ENCODE measurements at places on chromosomes 7 and 10.
A peak's percentile ranks its signal among the peaks of the same experiment; 100 is the strongest.

GRCh38 chr7:30987178-30987577 lies 23.4 kb downstream of the GHRHR start:
- no peak for DNase-seq

- DNase-seq = no peak
Measured at GRCh38 chr7:99728615-99729014, 6.4 kb downstream of the CYP3A7 start.

DNA sequence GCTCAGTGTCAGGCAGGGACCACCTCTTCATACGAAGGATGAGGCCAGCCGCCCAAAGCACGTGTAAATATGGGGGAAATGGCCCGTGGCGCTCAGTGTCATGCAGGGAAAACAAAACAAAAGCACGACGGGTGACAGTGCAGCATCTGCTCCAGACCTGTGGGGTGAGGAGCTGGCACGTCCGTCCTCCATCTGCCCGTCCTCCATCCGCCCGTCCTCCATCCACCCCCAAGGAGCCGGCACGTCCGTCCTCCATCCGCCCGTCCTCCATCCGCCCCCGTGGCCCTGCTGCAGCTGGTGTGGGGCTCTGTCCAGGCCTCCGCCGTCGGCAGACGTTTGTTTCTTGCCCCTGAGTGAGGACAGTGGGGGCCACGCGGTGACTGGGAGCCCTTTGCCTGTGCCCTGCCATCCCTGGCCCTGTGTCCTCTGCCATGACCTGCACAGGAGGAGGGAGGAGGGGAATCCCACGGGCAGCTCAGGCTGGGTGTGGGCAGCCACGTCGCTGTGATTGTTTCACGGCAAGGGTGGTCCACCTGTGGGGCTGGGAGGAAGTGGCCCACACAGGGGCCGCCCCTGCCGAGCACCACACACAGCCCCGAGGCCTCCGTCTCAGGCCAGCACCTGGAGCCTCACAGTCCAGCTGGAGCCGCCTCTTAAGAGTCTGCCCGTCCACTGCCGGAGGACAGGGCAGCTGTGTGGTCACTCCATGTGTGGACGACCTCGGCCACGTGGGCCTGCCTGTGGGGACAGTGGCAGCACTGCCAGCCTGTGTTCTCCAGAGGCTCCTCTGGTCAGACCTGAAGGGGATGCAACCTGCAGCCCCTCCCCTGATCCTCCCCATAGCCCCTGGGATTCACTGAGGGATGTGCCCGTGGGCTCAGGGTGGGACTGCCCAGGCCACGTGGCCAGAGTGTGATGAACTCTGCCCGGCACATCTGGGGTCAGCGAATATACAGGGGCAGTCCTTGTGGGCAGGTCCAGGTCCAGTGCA lies 38.2 kb upstream of the DPYSL4 start:
- DNase-seq = no peak

- peak; percentile 88 for DNase-seq
Measured at GRCh38 chr7:107966711-107967110, 36.2 kb downstream of the LAMB1 start.

DNA sequence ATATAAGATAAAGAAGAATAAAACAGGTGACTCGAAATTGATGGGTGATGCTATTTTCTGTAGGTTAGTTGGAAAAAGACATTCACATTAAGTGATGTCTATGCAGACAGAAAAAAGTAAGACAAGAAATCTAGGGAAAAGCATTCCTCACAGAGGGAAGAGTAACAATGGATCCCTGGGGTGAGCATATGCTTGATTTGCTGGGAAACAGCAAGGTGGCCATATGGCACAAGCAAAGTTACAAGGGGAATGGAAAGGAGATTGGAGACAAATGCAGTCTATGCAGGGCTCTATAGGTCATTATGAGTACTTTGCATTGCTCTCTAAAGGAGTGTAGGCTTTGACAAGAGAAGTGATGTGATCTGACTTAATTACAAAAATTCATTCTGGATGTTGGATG lies 90.9 kb upstream of the ZNF804B start:
- no peak for DNase-seq

DNA sequence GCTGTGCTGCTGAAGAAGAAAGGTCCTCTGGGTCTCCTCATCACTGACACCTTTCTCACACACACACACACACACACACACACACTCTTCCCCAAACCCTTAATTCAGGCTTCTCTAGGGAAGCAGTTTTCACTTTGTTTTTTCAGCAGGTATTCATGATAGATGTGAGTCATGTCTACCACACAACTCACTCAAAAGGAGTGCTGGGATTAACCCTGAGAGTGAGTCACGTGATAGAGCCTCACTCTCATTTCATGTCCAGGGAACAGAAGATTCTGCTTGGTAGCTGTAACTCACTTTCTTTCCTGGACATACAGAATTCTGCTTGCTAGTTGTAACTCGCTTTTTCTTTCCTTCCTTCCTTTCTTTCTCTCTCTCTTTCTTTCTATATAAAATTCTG lies 45.4 kb downstream of the VIM start:
- DNase-seq = peak; percentile 62

GRCh38 chr7:27478084-27478483 lies 184.6 kb downstream of the HIBADH start:
- no peak for DNase-seq

GRCh38 chr10:72089618-72090017 lies 1.3 kb upstream of the SPOCK2 start:
- DNase-seq = no peak

DNA sequence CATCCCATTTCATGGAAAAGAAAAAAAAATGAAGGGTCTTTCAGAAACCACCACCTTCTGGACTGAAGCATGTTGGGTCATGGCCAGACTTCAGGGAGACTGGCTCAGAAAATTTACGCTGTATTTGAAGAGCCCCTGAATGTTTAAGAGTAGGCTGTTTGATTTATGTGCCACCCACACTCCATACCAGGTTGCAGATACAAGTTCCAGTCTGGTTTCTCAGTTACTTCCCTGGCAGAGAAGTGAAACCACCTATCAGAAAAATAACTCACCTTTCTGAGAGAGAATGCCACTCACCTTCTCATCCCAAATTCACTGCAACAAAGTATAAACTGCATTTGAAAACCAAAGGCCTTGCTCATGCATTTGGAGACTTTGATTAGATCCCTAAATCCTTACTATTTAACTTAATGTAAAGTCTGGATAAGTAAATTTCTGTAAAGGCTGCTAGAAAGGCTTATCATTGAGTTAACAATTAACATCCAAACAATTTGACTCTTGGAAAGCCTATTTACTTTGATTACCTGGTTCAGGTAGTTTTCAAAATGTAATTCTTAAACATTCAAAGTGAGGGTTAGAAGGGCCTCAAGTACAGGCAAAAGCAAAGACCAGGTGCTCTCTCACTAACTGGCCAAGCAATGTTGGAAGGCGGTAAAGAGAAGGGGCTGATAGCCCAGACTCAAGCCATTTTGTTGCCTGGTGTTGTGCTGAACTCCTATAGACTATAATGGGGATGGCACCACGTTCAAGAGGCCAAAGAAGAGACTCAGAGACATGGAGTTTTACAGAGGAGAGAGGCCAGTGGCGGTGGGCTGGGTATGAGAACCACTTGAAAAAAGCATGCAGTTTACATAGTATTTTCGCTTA lies 12.8 kb upstream of the ADD3 start:
- DNase-seq = no peak

DNA sequence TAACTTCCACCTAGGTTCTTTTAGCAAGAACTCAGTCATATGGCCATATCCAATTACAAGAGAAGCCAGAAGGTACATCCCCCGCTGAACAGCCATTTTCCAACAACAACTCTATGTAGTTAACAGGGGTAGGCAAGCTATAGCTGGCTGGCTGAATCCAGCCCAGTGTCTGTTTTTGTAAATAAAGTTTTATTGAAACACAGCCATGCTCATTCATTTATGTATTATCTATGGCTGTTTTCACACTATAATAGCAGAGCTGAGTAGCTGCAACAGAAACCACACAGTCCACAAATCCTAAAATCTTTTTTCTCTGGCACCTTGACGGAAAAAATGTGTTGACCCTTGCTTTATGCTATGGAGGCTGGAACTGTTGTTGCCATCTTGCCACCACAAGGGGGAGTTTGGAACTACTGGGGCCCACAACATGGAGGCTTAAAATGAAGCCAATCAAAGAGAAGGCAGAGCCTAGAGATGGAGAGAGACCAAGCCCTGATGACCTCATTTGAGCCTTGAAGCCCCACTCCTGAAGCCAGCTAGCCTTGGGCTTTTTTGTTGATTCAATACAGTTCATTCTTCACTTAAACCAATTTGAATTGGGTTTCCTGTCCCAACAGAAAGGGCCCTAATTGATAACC lies 33.3 kb upstream of the XPNPEP1 start:
- peak; percentile 66 for DNase-seq

DNA sequence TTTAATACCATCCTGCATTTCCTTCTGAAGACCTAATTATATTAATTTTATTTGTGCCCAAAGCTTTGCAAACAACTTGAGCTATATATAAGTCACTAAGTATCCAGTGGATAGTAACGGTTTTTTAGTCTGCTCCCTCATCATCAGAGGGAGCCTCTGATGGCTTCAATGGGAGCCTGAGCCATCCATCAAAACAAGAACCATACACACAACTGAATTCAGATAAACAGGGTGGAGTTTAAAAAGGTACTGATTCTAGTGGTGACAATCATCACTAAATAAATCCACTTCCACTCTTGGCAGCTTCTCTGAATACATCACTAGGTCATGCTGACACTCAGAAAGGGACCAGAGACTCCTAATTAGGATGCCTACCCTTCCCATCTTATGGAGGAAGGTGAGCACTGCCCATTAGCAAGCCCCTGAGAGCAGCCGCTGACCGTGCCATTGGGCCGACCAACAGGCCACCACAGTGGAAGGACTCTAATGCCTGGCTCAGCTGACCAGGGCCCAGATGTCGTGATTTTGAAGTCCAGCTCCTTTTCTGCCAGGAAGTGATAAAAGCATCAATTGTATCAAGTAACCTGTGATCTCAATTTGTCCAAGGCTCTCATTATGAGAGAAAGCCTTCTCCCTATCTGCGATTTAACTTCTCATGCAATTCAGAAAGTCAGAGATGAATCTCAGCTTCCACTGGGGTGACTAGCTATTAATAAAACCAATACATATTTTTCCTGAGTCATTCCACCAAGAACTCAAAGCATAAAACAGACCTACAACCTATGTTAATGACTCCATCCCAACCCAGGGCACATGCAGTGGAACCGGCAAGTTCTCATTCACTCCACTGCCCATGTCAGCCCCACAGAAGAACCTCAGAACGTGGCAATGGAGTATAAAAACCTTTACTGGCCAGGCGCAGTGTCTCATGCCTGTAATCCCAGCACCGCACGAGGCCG lies 13.1 kb downstream of the VOPP1 start:
- DNase-seq = no peak

Measured in EL (cell line).